COR-L47 (cell line): ENCODE measurements at places on chromosomes 1 and 21.

DNA sequence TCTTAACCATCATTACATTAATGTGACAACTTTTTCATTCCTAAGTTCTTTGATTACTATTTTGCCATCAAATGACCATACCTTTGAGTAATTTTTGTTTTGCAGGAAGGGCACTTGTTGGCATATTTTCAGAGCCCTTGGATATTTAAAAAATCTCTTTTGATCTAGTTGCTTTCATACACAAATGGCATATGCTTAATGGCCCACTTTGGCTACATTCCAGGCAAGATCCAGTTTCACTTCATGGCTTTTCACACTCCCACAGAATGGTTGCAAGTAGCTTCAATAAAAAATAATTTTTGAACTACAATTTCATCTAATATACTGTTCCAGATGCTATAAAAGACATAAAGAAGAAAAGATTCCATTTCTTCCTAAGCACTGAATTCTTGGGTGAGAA lies 18.1 kb downstream of the ADAM30 start:
- DNase-seq, result peak; percentile 20

DNA sequence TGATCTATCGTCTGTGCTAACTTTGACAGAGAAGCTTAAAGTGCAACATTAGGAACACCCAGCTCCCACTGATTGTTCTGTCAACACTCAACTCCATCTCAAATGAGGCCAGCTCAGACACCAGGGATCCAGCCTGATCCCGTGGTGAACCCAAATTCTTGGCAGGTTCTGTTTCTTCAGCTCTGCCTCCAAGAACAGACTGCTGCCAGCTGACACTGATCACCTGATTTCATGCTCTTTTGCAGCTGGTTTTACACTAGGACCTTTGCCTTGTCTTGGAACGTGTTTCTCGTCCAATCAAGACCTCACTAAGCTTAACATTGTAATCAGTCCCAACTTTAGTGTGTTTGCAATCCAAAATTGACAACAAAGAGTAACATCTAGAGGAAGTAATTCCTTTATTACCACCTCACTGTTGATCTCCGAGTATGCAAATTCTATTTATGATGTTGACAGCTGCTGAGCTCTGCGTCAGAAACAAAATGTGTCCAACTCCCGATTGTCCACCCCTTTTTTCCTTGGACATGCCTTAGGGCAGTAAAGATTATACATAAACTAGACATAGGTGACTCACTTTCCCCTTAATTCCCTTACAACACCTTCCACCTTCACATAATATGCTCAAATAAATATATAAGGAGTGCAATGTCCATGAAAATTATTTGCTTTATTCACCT lies 1.6 kb upstream of the HYI start:
- DNase-seq, result no peak

DNA sequence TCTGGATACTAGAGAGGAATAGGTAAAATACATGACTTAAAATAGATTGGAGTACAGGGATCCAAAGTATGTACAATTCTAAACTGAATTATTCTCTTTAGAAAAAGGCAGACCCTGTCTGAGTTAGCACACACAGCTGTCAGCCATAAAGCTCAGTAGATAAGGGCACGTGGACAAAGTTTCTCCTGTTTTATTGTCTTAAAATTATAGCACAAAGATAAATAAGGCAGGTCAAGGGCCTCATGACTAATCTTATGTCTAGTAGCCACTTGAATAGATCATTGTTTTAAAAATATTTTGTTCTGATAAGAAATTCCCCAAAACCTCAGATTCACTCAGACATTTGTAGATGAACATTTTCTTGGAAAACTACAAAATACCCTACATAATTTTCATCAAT lies 205.2 kb downstream of the ZP4 start:
- DNase-seq, result no peak

DNA sequence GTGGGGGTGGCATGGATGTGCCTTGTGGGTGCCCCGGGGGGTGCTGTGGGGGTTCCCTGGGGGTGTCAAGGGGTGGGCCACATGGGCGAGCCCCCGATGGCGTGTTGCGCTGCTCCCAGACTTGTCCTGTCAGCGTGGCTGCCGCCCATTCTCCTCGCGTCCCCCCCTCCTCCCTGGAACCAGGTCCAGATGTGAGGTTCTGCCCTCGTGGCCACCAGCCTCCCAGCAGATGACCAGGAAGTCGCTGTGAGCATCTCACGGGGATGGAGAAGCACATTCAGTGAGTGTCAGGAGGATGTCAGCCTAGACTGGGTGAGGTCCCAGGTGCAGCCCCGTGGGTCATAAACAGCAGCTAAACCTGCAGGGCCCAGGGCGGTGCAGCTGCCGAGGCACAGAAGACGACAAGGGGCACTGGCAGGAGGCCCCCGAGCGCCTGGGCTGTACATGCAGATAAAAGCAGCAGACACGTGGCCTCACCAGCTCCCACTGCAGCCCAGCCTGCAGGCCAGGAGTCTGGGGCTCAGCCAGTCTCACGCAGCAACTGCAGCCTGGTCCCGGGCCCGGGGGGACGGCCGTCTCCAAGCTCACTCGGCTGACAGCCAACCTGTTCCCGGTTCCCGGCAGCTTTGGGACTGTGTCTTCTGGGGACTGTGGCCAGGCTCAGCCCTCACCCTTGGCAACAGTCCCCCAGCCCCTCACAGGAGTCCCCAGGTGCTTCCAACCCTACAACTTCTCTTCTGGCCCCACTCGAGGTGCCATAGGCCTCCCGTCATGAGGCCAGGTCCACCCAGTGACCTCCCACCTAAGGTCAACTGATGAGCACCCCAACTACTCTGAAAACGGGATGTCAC lies 17.5 kb upstream of the COL6A2 start:
- no peak for DNase-seq

DNA sequence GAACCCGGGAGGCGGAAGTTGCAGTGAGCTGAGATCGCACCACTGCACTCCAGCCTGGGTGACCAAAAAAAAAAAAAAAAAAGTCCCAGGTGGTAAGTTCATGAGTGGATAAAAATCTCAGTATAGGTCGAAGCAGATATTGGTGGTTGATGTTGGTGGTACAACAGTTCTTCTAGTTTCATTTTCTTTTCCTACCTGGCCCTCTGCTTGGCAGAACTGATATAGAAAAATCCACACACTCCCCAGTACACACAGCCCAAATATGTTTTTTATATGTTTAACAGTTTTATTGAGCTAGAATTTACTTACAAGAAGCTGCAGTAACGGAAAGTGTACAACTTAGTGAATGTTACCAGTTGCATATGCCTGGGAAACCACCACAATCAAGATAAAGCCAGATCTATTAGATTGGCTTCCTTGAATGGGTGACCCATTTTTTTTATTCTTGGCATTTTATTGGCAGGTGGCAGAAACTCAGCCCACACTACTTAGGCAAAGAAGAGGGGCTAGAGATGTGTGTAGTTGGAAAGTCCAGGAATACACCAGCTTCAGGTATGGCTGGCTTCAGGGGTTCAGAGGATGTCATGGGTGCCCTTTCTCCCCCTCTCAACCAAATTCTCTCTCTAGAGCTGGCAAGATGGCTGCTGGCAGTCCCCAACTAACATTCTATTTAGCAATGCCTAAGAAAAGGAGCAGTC lies 118.3 kb upstream of the SLC25A33 start:
- no peak for DNase-seq

- DNase-seq, result no peak
Observed at GRCh38 chr1:145758116-145758515, 38.8 kb downstream of the CD160 start.

GRCh38 chr1:168833362-168833761 lies 104.4 kb upstream of the DPT start:
- DNase-seq, result no peak

DNA sequence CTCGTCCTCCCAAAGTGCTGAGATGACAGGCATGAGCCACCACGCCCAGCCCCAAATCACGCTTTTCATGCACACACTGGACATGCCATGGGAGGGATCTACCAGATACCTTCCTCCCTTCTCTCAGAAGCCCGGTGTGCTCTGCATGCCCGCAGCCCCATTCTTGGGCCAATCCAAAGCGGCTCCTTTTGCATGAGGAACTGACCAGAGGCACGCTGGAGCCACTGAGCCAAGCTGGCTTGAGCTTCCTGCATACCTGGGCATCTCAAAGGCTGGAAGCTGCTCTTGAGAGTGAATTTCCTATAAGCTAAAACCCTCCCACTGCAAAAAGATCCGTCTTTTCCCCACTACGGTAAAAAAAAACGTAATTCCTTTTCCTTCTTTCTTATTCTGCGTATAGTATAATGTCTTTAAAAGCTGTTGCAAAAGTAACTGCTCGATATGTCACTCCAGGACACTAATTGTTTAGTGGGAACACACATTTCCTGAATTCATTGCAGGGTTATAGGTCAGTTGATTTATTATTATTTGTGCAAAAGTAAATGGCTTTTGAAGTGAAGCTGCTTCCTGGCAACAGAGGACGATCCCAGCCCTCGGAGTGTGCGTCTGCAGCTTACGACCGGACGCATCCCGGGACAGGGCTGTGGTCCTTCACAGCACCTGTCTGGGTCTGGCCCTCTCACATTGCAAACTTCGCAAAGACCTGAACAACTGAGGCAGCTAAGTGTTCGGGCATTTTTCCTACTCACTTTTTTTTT lies 61.8 kb upstream of the ETS2 start:
- no peak for DNase-seq

GRCh38 chr1:43425045-43425444 lies 28.7 kb downstream of the HYI start:
- no peak for DNase-seq
